ENCODE measurements at places on chromosomes 7 and 10. TPM values are rescaled to one million over a fixed set of nuclear protein-coding genes. Genes with fewer than 3 reads are reported as not detected.

The GBX1 gene
- total RNA-seq = not detected

The DMTF1 gene
- total RNA-seq = 89.7 TPM

The AUTS2 gene
- total RNA-seq = 47.6 TPM

The CALML5 gene
- not detected for total RNA-seq

The PTPRE gene
- total RNA-seq = 63.9 TPM

The GRM3 gene
- total RNA-seq = not detected

The BTBD16 gene
- total RNA-seq = not detected

The PLAC9 gene
- total RNA-seq = 7.9 TPM

The ZNF239 gene
- total RNA-seq = 1.1 TPM

The LRRC4 gene
- 15.2 TPM for total RNA-seq

The TACR2 gene
- 1.4 TPM for total RNA-seq

The STAMBPL1 gene
- 6.3 TPM for total RNA-seq

The ZCCHC24 gene
- total RNA-seq = 19.0 TPM

The PDIA4 gene
- total RNA-seq = 67.8 TPM

The TMEM213 gene
- 5.5 TPM for total RNA-seq

The HOXA7 gene
- total RNA-seq = 2.3 TPM

The DGKB gene
- not detected for total RNA-seq

The FRAT1 gene
- total RNA-seq = 10.2 TPM

The FAM221A gene
- total RNA-seq = 13.2 TPM

The LIPM gene
- not detected for total RNA-seq

The KIF11 gene
- 2.1 TPM for total RNA-seq

The CYP3A7 gene
- total RNA-seq = 1.0 TPM

The CRPPA gene
- total RNA-seq = 1.6 TPM

The PRKCQ gene
- 13.6 TPM for total RNA-seq

The NPC1L1 gene
- total RNA-seq = 0.55 TPM

The SUGCT gene
- not detected for total RNA-seq

The PTN gene
- 10.3 TPM for total RNA-seq

The MPP7 gene
- total RNA-seq = 17.6 TPM

The TSPAN15 gene
- 42.8 TPM for total RNA-seq

The CFAP69 gene
- total RNA-seq = 34.9 TPM

The SPDYE8 gene
- not detected for total RNA-seq

The SLC13A1 gene
- not detected for total RNA-seq

The CCDC186 gene
- 40.9 TPM for total RNA-seq

The PTF1A gene
- not detected for total RNA-seq

The MOSPD3 gene
- 15.8 TPM for total RNA-seq

The NET1 gene
- total RNA-seq = 47.1 TPM

The SPDYE11 gene
- total RNA-seq = not detected

The MMP21 gene
- 0.69 TPM for total RNA-seq

The NEUROD6 gene
- not detected for total RNA-seq

The FFAR4 gene
- total RNA-seq = 6.8 TPM

The CTAGE15 gene
- 0.46 TPM for total RNA-seq

The ZNF804B gene
- not detected for total RNA-seq

The MINDY3 gene
- total RNA-seq = 39.2 TPM

The BAZ1B gene
- total RNA-seq = 52.6 TPM

The SPAM1 gene
- not detected for total RNA-seq

The PKD2L1 gene
- 8.1 TPM for total RNA-seq

The BHLHA15 gene
- total RNA-seq = 2.5 TPM

The CHST12 gene
- total RNA-seq = 10.2 TPM

All from upper lobe of left lung (tissue), 6 donors.